Muscle of back (tissue), 13 donors: ENCODE measurements at places on chromosomes 3 and 15. TPM values are rescaled to one million over a fixed set of nuclear protein-coding genes. Genes with fewer than 3 reads are reported as not detected.
A peak's percentile ranks its signal among the peaks of the same experiment; 100 is the strongest.

GRCh38 chr15:56811586-56811985, 78.3 kb upstream of the ZNF280D start:
- DNase-seq: no peak

RABL3 gene
- 22.8 TPM for polyA plus RNA-seq

GRCh38 chr3:119084371-119085069, 49.9 kb upstream of the IGSF11 start:
- no peak for DNase-seq

CD96 gene
- 0.15 TPM for polyA plus RNA-seq

DNA sequence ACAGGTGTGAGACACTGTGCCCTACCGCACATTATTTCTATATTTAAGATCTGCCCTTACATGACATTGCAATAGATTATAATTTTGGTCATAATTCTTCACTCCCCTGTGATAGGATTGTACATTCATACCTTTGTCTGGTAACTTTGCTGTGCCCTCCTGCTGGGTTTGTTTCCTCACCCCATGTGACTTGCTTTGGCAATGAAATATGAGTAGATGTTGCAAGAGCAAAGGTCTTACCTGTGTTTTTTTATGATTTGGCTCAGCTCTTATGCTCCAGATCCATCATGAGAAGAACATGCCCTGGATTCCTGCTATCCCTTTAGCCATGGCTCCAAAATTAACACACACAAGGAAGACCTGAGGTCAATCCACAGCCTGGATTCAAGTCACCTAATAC, 137.7 kb upstream of the EOMES start:
- DNase-seq: no peak

- DNase-seq: no peak
These were observed 23.8 kb upstream of the TM2D3 start for GRCh38 chr15:101675796-101676582.

DNA sequence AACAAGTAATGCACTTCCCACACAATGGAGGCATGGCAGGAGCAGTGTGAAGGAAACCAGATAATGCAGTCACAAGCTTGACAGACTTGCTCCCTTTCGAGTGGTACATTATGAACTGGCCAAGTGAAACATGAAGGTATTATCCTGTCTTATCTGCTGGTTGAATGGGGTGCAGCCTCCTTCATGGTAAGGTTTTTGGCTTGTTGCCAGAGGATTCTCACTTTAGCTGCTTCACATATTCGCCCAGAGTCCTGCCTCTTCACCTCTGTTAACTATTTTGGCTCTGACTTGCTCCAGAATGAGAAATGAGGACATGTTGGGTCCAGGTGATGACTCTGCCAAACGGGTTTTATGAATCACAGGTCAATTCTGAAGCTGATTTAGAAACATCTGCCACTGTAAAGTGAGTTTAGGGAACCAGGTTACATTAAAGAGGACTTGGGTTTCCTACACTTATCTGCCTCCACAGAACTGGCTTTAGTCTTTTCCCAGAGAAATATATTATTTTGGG, 19.5 kb upstream of the CCDC39 start:
- DNase-seq: no peak

DNA sequence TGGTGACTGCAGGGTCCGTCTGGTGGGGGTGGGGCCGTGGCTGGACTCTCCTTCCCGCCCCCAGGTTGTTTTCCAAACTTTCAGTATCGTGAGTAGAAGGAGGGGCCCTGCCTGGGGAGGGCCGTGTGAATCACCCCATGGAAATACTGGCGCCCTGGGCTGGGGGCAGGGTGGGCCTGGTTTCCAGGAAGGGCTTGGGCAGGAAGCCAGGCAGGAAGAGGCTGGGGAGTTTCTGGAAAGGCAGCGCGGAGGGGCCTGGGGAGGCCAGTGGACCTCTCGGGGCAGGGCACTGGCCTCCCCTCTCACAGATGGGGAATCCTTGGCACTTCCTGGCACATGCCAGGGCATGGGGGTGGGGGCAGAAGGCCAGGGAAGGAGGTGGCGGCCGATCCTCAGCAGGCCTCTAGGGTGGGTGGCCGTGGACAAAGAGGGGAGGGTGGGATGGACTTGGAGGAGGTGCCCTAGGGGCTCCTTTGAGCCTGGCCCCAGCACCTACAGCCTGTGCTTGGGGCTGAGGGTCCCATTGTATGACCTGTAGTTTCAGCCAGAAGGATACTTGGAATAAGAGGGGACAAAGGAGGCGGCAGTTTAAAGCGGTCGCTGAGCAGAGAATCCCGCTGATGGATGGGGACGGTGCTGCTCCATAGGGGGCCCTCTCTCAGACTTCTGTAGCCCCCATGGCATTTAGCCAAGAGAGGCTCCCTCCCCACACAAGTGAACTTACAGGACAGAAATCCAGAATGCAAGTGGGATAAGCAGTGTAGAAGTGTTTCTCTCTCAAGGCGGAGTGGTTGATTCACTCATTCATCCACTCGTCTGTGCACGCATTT, 56.5 kb upstream of the GATA2 start:
- peak; percentile 73 for DNase-seq

UBAP1L gene
- 3.5 TPM for polyA plus RNA-seq

DNA sequence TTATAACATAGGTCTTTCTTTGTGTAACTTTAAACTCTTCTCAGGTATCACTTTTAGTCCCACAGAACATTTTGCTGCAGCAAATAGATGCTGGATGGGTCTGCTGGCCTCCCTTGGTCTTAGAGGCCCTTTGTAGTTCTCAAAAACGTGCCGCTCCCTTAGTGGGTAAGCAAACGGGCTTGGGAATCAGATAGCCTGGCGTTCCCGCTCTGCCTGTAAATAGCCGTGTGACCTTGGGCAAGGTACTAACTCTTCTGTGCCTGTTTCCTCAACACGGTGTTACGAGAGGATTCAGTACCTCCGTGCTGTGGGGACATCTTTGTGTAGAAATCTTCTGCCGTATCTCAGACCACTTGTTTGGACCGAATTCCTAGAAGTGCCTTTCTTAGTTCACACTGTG, 64.4 kb downstream of the DNAJB8 start:
- no peak for DNase-seq

DNA sequence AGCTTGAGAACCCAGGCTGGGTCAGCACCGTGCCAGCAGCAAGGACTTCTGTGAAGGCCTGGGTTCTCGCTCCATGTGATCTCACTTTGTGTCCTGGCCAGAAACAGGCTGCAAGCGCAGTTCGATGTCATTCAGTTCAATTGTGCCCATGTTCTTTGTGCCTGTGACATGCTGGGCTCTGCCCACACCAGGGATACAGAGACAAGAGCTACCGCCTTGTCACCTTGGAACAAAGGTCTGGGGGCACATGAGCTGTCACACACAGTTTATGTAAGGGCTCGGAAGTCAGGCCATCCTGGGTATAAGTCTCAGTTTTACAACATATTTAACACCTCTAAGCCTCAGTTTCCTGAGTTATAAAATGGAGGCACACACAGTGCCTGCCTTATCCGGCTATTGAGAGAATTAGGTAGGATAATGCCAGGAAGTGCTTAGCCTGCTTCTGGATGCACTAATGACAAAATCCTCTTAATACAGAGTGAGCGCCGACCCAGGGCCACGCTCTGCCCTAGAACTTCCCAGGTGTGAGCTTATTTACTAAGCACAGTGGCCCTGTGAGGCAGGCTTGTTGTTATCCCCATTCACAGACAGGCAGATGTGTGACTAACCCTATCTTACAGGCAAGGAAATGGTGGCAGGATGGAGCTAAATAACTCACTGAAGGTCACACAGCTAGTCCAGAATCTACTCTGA, 50.4 kb upstream of the LIMD1 start:
- DNase-seq: no peak

DNA sequence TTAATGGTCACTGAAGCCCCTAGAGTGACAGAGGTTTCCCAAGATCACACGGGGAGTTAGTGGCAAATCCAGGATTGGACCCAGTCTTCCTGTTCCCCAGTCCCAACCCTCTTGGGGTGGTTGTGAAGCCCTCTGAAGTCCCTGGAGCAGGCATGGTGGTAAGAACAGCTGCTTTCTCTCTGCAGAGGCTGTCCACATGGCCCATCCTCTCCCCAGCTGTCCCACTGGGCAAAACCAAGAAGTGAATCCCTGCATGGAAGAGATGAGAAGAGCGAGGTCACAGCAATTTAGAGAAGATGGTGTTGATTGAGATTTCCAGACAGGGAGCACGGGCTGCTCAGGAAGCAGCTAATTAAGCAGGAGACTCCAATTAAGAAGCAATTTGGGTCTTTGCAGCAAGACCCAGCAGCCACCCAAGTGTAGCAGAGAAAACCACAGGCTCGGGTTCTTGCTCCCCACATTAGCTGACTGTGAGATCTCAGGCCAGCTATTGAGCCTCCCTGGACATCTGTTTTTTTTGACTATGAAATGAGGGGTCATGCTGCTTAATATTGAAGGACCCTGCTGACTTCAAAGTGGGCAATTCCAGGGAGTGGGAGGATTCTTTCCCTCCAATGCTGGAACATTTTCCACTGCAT, 14.8 kb upstream of the HDAC11 start:
- no peak for DNase-seq

GRCh38 chr3:19808834-19809233, 125.2 kb downstream of the EFHB start:
- no peak for DNase-seq

SLC24A5 gene
- not detected for polyA plus RNA-seq

CNTN6 gene
- polyA plus RNA-seq: 0.90 TPM

FGF12 gene
- polyA plus RNA-seq: 6.5 TPM

DNA sequence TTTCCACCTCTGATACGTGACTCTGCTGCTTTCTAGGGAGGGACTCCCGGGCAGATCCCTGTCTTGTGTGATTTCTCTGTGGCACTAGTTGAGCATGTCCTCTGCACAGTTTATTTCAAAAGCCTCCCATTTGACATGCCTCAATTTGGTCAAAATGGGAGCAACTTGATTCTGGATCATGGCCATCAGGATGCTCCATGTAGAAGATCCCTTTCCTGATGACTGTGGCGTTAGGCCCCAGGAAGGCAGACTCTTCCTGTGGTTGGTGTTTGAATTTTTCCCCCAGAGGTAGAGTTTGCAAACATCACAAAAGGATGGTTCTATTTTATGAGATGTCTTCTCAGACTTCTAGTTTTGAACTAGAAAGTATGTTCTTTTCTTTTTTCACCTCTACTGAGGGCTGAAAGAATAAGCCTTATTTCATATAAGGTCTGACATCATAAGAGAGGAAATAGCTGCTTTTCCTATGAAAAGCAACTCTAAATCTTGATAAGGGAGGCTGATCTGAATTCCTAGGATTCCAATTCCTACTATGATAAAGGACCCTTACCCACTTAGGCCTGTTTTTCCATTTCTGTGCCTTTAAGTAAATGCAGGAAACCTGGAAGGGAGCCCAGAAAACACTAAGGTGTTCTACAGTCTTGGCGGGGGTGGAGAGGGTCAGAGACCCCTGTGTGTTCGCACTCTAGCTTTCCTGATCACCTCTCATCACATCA, 243.8 kb upstream of the CHRM5 start:
- no peak for DNase-seq

SKOR1 gene
- 0.21 TPM for polyA plus RNA-seq

- DNase-seq: no peak
These were observed 2.0 kb downstream of the LYSMD2 start for GRCh38 chr15:51735228-51736010.

MAGEL2 gene
- 22.3 TPM for polyA plus RNA-seq

DNA sequence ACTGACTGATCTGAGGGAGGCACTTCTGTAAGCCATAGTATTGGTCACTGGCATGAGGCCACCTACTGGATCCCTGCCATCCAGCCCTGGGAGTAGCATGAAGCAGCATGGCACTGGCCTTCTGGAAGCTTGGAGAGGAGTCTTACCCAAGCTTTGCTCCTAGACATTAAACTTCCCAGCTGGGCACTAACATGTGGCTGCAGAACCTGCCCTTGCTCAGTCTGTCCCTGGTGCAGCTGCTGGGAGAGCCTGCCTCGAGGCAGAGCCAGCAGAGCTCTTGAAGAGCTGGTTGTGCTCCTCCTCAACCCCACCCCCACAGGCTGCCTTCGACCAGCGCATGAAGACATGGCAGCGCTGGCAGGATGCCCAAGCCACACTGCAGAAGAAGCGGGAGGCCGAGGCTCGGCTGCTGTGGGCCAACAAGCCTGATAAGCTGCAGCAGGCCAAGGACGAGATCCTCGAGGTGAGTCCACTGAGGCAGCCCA, 17.1 kb upstream of the SNX22 start:
- no peak for DNase-seq

GRCh38 chr15:67828969-67829646, 3.8 kb downstream of the SKOR1 start:
- no peak for DNase-seq

DNA sequence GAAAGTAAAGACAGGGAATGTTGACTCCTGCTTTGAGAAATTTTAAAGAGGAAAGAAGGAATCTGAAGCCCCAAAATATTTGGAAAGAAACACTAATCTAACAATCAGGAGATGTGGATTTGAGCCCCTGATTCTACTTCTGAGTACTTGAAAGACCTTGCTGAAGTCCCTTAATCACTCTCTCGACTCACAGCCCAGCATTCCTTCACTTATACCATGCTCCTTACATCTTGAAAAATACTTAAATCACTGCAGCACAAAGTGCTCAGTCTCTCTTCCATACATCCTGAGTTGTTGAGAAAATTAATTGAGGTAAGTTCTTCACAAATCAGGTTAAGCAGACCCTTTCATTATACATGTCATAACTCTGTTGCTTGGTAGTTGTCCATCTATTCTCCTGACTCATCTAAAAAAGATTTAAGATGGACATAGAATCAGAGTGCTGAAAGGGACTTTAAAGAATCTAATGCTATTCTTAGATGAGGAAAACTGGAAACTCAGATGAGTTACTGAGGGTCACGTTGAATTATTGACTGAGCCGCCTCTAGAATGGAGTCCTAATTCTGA, 72.8 kb upstream of the THSD4 start:
- DNase-seq: no peak

DNA sequence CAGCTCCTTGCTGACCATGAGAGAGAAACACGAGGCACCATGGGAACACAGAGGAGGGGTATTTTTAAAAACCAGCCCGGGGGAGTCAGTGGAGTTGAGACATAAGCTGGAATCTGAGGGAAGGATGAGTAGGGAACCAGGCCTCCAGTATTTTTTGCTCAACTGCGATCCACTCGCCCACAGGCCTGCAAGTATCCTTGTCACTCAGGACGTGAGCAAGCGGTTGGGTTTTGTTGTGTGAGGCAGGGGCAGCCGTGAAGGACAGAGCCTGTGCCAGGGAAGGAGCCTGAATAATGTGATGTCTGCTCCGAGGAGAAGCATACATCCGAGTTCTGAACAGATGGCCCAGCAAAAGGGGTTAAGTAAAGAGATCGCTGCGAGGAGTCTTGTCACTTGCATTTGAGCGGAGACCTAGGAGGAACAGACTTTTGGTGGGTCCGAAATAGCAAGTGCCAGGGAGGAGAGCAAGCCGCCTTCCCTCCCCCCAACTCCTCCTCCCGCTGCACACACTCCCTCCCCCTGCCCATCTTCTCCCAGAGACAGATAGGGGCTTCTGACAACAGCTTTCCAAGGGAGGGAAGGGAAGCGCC, 20.4 kb upstream of the NTRK3 start:
- no peak for DNase-seq

HIGD2B gene
- polyA plus RNA-seq: not detected

RLBP1 gene
- polyA plus RNA-seq: 0.09 TPM

WDR76 gene
- 7.5 TPM for polyA plus RNA-seq

- DNase-seq: no peak
These were observed 5.2 kb upstream of the EIF1B start for GRCh38 chr3:40304352-40304751.

GRCh38 chr3:5301651-5302297, 114.3 kb downstream of the EDEM1 start:
- DNase-seq: no peak
